Right renal cortex interstitium (tissue), 3 donors: ENCODE measurements at places on chromosomes 6 and 20. TPM values are rescaled to one million over a fixed set of nuclear protein-coding genes. Genes with fewer than 3 reads are reported as not detected.

The OR12D3 gene
- polyA plus RNA-seq, result not detected

The SGK2 gene
- polyA plus RNA-seq, result 32.8 TPM

The SNX9 gene
- 44.8 TPM for polyA plus RNA-seq

The PLN gene
- 8.8 TPM for polyA plus RNA-seq

The CGA gene
- polyA plus RNA-seq, result not detected

The ERVFRD-1 gene
- 0.22 TPM for polyA plus RNA-seq

The GJA10 gene
- polyA plus RNA-seq, result not detected

The REM1 gene
- polyA plus RNA-seq, result 0.67 TPM

The JPH2 gene
- polyA plus RNA-seq, result 1.4 TPM

The TREML2 gene
- polyA plus RNA-seq, result 0.04 TPM

The PRSS16 gene
- 0.21 TPM for polyA plus RNA-seq

The ARHGAP18 gene
- 37.3 TPM for polyA plus RNA-seq

The TBX18 gene
- polyA plus RNA-seq, result 6.5 TPM

The LY6G6F gene
- polyA plus RNA-seq, result 1.5 TPM

The TFEB gene
- 8.6 TPM for polyA plus RNA-seq
